Effector CD4-positive, alpha-beta T cell (primary cell): ENCODE measurements at places on chromosomes 3 and 15.
A peak's percentile ranks its signal among the peaks of the same experiment; 100 is the strongest.

- no peak for DNase-seq
Measured at GRCh38 chr3:174907027-174907426, 47.9 kb downstream of the NAALADL2 start.

- DNase-seq, result peak; percentile 7
Measured at GRCh38 chr15:77118882-77119321, 48.0 kb upstream of the TSPAN3 start.

DNA sequence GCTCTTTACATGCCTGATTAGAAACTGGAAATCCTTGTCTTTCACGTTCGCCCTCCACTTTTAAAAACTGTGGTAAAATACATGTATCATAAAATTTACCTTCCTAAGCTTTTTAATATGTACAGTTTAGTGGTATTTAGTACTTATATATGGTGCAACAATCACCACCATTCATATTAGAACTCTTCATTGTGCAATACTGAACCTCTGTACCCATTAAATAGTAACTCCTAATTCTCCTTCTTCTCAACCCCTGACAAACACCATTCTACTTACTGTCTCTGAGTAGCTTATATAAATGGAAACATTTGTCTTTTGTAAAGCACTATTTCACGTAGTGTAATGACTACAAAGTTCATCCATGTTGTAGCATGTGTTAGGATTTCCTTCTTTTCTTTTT is 28.2 kb downstream of the GRM2 start:
- DNase-seq, result no peak

GRCh38 chr3:115098354-115099073 is 48.6 kb downstream of the ZBTB20 start:
- DNase-seq, result no peak

DNA sequence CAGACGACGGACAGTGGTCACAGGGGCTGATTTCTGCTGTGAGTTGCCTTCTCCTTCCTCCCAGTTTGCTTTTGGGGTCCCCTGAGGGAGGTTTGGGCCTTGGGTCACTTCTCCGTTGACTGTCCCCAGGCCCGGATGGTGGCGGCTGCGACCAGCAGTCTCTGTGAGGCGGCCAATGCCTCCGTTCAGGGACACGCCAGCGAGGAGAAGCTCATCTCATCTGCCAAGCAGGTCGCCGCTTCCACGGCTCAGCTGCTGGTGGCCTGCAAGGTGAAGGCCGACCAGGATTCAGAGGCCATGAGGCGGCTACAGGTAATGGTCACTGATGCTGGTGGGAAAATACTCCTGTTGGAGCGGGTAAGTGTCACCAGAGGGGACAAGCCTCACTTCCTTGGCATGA is 206.8 kb upstream of the TPM1 start:
- no peak for DNase-seq

DNA sequence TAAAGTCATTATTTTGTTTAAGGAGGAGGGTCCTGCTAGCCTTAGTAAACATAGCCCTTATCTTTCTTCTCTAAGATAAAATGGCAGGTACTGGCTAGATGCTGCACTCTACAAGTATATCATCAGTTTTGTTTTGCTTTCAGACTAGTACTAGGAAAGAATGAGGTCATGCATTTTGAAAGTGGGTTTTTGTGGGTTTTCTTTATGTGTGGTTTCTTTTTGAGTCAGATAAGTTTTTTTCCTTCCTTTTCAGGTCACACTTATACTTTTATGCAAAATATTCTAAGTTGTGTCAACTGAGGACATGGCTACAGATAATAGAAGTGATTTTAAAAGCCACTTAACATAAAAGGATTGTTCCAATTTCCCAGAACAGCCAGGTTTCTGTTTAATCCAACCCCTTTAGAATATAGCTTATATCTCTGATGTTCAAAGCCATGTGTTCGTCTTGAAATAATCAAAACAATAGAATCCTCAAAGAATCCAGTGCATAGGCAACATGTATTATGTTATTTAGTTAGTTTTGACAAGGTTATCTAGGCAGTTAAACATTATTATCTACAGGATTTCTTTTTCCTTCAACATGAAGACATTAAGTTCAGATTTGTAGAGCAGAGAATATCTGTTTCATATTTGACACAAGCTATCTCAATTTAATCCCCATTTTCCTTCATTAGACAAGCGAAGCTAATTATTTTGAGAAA is 406.2 kb downstream of the RBMS3 start:
- DNase-seq, result no peak

GRCh38 chr3:138284957-138285477 is 44.6 kb downstream of the NME9 start:
- no peak for DNase-seq

DNA sequence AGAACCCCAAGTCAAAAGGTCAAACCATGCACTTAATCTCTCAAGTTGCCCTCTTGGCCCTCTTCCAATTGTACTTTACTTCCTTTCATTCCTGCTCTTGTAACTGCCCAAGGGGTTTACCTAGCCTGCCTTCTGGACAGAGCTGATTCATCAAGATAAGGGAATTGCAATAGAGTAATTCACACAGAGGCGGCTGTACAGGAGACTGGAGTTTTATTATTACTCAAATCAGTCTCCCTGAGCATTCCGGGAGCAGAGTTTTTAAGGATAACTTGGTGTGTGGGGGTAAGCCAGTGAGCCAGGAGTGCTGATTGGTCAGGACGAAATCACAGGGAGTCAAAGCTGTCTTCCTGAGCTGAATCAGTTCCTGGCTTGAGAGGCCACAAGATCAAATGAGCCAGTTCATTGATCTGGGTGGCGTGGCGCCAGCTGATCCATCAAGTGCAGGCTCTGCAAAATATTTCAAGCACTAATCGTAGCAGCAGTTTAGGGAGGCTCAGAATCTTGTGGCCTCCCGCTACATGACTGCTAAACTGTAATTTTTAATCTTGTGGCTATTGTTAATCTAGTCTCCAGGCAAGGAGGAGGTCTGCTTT is 590.0 kb downstream of the EPHA3 start:
- DNase-seq, result no peak

DNA sequence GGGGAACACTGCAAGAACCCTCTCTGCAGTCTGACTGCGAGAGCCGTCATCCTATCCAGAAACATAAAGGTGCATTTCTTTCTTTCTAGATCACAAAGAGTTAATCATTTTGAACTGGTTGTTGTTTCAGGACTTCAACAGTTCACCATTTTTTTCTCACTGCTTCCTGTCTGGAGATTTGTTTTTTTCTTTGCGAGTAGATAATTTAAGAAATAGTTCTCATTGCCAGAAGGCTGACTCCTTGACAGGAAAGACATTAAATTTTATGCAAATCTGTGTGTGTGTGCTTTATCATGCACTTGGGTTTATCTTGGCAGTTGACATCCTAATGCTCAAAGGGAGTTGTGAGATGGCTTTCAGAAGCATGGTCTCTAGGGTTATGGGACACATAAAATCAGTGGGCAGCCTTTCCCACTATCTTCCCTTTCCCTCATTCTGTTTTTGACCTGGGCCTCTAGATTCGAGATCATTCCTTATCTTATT is 123.5 kb upstream of the TBL1XR1 start:
- DNase-seq, result no peak

DNA sequence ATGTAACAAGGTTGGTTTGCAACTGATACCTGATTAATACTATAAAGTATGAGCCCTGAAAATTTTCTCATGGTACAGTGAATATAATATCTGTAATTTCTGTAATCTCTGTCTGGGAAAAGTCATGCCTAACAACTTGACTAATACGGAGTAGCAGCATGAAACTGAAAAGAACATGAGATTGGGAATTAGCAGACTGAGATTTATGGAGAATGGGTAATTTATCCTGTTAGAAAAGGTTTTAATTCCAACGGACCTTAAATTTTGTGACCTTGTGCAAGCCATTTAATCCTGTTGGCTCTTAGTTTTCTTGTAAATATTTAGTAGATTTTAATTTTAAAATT is 90.2 kb upstream of the CMC1 start:
- DNase-seq, result no peak

GRCh38 chr15:48794697-48795134 is 16.2 kb downstream of the CEP152 start:
- DNase-seq, result no peak

GRCh38 chr3:187750006-187750512 is 4.8 kb upstream of the BCL6 start:
- DNase-seq, result no peak

DNA sequence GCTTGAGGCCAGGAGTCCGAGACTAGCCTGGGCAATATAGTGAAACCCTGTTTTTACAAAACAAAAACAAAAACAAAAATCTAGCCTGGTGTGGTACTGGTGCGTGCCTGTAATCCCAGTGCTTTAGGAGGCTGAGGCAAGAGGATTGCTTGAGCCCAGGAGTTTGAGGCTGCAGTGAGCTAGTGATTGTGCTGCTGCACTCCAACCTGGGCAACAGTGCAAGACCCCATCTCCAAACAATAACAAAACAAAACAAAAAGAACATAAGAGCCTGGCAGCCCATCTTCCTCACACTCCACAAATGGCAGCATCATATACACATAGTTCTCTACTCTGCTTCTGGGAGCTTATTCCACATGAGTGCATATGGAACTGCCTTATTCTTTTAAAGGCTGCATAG is 2.2 kb upstream of the TRH start:
- DNase-seq, result no peak

DNA sequence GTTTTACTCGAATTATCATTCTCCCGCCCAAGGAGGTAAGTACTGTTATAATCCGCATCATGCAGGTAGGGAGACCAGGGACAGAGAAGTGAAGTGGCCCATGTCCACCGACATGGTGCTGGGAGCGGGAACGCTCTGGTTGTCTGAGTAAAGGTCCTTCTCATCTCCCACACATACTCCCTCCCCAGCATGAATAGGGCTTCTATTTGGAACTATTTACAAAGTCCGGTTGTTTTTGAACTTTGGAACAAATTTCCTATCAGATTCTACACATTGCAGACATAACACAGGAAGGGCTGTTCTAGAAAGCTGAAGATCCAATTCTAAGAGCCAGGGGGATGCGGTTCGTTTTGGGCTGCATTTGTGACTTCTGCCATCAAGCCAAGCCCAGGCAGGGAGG is 94.8 kb upstream of the TLE3 start:
- DNase-seq, result no peak

GRCh38 chr15:28020644-28021043 is 78.5 kb downstream of the OCA2 start:
- DNase-seq, result no peak

DNA sequence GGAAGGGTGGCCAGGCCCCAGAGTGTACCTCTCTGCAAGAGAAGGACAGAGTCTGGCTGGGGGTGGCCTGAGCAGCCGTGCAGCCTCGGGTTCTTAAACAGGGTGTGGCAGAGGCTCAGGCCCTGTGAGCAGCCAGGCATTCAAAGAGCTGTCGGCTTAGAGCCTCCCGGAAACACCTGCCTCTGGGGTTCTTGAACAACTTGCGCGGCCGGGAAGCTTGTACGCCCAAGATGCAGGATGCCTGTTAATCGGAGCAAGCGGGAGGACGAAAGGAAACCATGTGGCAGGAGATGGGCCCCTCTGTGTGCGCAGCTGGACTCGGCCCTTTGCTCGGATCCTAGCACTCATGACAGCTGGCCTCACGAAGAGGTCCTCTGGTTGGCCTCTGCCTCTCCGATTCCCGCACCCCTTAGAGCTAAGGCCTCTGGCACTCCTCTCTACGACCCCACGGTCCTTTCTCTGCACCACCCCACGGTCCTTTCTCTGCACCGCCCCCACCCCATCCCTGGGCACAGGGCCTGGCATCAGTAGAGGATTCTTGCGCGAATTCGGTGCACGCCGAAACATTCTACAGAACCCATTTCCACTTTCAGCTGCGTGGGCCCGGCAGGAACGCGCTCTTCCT is 23.9 kb upstream of the TXNRD3 start:
- no peak for DNase-seq

DNA sequence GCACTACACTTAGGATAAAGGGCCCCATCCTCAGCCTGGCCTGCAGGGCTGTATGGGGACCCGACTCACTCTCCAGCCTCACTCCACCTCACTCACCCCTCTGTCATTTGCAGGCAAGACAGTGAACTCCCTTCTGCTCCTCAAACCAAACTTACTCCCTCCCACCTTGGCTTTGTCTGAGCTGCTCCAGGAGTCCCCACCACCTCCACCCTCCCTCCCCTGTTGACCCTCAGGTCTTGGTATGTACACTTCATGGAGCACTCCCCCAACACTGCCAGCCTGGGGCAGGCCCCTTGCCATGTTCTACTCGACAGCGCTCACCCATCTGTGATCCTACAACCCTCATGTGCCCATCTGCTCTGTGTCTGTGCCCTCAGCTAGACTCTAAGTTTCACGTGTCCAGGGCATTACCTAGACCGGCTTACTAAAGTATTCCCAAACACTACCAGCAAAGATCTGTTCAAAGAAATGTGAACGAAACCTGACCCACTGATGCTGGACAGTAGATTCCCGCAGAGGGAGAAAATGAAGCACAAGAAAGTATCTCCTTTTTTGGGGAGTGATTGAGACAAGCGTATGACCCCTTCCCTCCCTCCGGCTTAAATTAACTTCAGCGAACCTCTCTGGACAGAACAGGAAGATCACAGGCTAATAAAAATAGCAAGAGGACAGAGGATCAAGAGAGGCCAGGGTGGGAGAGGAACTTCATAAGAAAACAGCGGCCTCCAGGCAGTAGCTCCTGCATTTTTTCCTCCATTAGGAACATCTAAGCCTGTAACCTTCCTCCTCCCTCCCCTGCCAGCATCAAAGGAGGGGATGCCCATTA is 113.2 kb downstream of the RFTN1 start:
- no peak for DNase-seq

- no peak for DNase-seq
Measured at GRCh38 chr15:87724330-87724729, 532.2 kb downstream of the NTRK3 start.

DNA sequence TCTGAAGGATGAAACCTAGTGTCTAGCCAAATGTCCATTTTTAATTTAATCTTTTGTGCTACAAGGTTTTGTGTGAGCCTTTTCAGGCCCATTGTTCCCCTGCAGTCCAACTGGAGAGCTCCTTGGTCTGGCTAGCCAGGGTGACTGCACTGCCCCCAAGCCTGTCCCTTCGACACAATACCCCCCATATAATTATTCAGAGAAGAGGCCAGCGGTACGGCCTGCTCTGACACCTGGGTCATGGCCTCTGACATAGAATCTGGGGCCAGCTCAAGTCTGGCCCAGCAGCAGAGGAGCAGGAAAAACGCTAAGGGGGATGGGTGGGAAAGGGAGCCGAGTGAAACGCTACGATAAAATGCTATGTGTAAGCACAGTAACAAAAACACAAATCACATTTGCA is 64.2 kb upstream of the PYGO1 start:
- no peak for DNase-seq

DNA sequence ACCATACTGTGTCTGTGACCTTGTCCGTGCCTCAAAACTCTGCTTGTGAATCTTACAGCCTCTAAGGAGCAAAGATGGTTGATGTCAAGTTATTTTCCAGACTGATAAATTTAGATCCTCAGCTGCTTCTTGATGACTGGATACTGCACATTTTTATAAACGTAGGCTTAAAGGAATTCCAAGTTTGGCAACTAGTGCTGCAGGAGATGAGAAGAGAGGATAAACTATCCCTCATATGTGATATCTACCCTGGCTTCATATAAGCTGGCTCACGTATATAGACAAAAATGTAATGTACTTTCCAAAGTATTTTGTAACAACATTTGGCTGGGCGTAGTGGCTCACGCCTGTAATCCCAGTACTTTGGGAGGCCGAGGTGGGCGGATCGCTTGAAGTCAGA is 89.6 kb downstream of the GMPS start:
- no peak for DNase-seq

GRCh38 chr3:52021489-52022268 is 26.0 kb upstream of the RPL29 start:
- DNase-seq, result no peak

- no peak for DNase-seq
Measured at GRCh38 chr3:71865727-71866126, 80.8 kb upstream of the PROK2 start.

- no peak for DNase-seq
Measured at GRCh38 chr15:84740691-84741090, 7.7 kb upstream of the ZNF592 start.

GRCh38 chr15:61828008-61828407 is 232.2 kb downstream of the VPS13C start:
- no peak for DNase-seq
